Aorta (tissue), 5 donors: ENCODE measurements at places on chromosomes 4 and X. TPM values are rescaled to one million over a fixed set of nuclear protein-coding genes. Genes with fewer than 3 reads are reported as not detected.

Gene ITGB1BP2
- total RNA-seq: 12.6 TPM

Gene LRPAP1
- 136 TPM for total RNA-seq

Gene LANCL3
- 0.84 TPM for total RNA-seq

DNA sequence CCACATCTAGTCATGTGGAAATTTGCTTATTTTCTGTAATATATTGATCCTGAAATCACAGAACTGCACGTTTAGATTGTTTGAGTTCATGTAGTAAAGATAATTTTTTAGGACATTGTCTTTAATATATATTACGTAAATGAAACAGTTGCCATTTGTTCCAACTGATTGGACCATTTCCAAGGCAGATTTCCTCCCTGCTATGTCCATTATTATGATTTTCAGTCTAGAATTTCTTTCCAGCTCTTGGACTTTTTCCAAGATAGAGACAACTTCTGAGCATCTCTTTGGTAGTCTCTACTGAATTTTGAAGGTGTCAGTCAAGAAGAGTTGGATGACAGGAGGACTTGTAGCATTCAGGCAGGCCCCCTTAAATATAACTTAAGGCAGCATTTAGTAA is 94.6 kb downstream of the STIM2 start:
- DNase-seq: no peak
- H3K27me3 ChIP-seq: no peaks in the 10 kb centered on the region
- H3K4me1 ChIP-seq: no peaks in the 10 kb centered on the region

- DNase-seq: peak; percentile 84
- H3K27ac ChIP-seq: no peak overlapping the region
- H3K36me3 ChIP-seq: no peaks in the 10 kb centered on the region
- no peak overlapping the region for H3K4me3 ChIP-seq
Measured at GRCh38 chrX:9566150-9566621, 101.3 kb downstream of the TBL1X start.

- no peak for DNase-seq
- H3K36me3 ChIP-seq: no peaks in the 10 kb centered on the region
- H3K4me1 ChIP-seq: peaks cover 5% of the 10 kb centered on the region
- H3K27ac ChIP-seq: no peak overlapping the region
Measured at GRCh38 chr4:124873361-124874171, 161.0 kb upstream of the ANKRD50 start.
